ENCODE measurements at places on chromosomes 4 and X.

- DNase-seq: no peak
These were observed 31.6 kb upstream of the SPARCL1 start for GRCh38 chr4:87560802-87561201.

- DNase-seq: no peak
These were observed 1.5 kb upstream of the NEIL3 start for GRCh38 chr4:177308125-177308524.

DNA sequence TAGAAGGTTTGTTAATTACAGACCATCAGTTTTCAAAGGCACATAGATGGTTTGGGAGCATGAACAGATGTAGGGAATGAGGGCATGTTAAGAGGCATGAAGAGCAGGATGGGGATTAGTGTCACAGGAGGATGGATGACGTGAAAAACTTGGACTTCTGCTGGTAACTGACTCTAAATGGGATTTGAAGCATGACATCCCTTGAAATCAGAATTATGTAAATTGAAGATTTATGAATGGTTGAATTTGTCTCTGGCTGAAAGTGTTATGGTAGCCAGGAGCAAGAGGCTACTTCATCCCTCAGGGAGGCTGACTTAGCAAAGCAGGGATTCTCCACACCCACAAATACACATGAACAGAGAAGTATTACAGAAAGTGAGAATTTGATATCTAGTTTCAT is 454.6 kb downstream of the MAGEB5 start:
- no peak for DNase-seq

DNA sequence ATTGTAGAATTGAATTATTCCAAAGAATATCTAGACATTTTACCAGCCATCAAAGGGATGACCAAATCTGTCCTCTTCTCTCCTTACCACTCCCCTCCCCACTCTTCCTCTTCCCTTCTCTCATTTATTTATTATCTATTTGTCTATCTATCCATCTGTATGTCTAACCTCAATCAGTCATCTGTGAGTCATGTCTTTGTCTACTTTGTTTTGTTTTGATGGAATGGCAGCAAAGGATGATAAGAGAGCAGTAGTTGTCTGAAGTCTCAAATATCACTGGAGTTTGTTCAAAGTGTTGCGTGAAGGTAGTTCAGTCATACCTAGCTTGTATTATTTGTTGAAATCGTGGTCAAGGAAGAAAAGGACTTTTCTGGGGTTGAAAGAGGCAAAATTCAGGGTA is 34.7 kb upstream of the PGRMC2 start:
- DNase-seq: no peak

DNA sequence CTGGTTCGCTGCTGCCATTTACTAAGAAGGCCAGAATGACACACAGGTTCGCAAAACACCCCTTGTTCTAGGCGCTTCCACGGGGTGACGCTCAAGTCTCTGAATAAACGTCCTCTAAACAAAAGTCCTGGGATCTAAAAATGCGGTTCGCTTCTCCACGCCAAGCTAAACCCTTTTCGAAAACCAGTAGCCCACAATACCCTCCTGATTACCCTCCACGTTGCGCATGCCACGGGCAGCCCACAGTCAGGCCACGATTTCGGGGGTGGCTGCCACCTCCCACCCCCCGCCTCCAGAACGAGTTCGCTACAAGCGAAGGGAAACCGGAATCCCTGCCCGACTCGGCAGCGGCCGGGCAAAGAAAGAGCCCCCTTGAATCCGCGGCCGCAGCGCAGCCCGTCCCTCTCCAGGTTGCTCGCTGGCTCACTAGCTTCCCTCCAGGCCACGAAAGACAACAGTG is 423 bp downstream of the RPL39 start:
- peak; percentile 11 for DNase-seq

- no peak for DNase-seq
These were observed 42.7 kb upstream of the DDX3X start for GRCh38 chrX:41291309-41291708.

GRCh38 chrX:45322382-45322781 is 121.7 kb upstream of the DIPK2B start:
- no peak for DNase-seq

DNA sequence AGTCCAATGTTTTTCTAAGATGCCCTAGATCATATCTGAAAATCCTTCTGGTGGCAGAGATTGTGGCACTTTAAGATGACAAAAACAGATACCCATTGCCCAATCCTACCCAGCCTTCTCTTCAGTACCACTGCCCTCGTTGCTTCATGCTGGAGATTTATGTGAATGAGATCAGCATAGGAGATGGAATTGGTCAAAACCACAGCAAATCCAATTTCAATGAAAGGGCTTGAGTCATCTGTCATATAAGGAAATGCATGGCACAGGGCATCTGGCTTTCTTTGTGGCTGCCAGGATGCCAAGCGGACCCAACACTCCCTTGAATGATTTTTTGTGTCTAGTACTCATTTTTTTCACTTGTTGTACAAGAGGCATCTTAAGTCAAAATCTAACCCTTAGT is 16.8 kb downstream of the AFF2 start:
- DNase-seq: no peak

DNA sequence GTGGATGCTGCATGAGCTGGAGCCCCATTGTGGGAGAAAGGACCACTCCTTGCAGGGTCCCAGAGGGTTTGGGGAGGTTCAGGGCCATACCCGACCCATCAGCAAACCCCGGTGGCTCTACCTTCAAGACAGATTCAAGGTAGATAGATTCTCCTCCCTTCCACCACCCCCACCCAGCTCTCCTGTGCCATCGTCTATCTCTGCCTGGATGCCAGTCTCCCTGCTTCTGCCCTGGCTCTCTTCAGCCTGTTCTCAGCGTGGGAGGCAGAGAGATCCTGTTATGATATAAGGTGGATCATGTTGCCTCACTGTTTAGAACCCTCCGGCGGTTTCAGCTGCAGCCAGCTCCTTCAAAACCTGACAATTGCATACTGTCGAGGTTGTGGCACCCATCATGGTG is 5.4 kb downstream of the LAGE3 start:
- no peak for DNase-seq

GRCh38 chr4:164748375-164748774 is 5.6 kb upstream of the SMIM31 start:
- DNase-seq: no peak

DNA sequence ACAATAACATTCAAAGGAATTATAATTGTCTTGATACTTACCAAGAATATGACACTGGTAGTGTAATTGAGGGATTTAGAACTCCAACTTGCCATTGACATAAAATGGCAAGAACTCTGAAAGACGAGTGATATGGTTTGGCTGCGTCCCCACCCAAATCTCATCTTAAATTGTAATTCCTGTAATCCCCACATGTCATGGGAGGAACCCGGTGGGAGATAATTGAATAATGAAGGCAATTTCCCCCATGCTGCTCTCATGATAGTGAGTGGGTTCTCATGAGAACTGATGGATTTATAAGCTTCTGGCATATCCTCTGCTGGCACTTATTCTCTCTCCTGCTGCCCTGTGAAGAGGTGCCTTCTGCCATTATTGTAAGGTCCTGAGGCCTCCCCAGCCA is 1536.4 kb downstream of the TECRL start:
- DNase-seq: no peak

GRCh38 chrX:48516285-48516684 is 5.3 kb upstream of the EBP start:
- DNase-seq: no peak

DNA sequence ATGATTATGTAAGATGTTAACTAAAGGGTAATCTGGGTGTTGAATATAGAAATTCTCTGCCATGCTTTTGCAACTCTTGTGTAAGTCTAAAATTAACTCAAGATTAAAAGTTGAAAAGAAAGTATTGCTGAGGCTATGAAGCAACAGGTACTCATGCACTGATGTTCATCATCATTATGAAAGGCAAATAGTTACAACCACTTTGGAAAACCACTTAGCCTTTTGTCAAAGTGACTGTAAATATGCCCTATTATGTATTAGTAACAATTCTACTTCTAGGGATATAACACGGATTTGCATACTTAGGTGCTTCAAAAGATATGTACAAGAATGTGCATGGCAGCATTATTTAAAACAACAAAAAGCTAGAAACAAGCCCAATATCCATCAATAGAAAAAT is 227.8 kb upstream of the CXXC4 start:
- no peak for DNase-seq

DNA sequence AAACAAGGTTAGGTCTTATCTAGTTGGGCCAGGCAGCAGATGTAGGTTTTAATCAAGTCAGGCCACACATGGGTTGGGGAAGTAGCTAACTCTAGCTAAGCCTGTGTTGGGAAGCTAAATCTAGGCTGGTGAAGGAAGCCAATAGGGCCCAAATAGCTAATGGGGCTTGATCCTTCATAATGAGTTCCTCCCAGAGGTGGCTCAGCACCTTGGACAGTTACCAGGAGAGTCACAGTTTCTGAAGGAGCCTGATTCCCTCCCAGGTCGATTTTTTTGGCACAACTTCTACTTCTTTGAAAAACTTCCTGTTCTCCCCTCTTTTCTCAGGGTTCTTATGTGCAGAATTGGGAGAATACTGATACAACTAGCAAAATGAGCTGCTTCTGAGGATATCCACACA is 242.5 kb upstream of the PRPS2 start:
- DNase-seq: no peak

DNA sequence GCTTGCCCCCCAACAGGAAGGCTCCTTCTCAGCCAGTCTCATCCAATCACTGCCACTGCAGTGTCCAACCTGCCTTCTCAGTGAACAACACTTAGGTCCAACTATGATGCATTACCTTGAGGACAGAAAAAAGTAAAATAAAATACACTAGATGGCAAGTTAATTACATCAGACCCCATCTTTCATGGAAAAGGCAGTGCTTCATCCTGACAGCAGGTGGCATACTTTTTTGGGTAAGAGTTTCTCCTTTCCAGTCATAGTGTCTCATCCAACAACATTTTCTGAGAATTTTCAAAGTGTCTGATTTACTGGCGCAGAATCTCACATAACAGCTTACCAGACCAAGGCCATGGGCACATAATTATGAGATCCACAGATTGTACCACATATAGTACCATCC is 1742.8 kb downstream of the PCDH7 start:
- no peak for DNase-seq

DNA sequence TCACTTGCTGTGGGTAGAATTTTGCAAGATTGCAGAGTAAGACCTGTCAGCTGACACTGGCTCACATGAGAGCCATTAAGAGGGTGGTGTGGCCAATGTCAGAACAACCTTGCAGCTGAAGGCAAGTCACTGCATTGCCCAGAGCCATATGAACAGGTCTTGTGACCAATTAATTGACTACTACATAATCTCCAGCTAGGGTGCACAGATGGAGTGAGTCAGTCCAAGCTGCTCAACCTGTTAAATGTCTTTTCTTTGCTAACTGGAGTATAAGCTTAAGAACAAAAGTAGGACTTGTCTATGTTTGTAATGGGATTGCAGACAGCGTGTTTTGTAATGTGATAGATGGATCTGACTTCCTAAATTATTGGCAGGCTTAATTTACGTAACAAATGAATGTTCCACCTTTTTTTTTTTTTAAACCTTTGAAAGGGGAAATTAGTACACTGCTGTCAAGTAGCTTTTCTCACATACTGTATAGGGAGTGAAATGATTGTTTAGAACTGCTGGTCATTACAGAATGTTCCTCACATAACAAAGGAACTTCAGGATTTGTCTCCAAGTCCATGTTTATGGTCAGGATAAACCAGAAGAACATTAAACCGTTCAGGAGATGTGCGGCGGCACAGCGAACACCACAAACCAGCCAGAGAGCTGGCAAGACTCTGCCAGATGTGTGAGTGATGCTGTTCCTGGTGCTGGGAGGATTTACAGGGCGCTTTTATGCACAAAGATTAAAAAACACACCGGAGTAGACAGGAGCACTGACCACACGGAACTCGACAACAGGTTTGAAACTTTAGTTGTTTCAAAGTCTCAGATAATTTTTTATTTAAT is 37.0 kb downstream of the FNIP2 start:
- no peak for DNase-seq

- no peak for DNase-seq
These were observed 45.0 kb upstream of the RAB40AL start for GRCh38 chrX:102892103-102892502.

DNA sequence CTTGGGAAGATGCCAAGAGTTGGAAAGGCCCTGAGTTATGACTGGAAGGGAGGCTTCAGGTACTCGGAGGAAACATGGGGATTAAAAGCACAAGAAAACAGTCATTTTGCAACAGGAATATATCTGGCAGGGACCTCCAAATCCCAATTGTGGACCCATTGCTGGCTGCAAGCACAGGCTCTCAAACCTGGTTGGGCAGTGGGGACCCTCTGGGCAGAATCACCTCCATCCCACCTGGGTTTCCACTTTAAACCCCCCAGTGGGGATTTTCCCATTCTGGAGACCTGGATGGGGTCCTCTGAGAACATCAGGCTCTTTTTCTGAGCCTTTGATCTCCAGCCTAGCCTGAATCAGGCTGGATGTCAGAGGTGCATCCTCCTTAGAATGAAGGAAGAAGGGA is 177.8 kb downstream of the ASMT start:
- DNase-seq: no peak

GRCh38 chr4:155914782-155915181 is 11.3 kb downstream of the TDO2 start:
- DNase-seq: no peak

DNA sequence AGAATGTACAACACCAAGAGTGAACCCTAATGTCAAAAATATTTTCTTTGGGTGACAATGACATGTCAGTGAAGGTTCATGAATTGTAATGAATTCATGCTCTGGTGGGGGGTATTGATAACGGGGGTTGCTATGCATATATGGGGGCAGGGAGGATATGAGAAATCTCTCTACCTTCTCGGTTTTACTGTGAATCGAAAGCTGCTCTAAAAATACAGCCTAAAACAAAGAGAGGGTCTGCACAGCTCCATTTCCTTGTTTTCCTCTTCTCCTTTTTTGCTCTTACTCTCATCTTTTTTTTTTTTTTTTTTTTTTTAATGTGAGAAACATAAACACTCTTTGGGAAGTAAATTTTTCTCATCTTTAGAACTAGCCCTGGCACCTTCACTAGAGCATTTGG is 85.8 kb downstream of the DCTD start:
- no peak for DNase-seq
